Activated CD4-positive, alpha-beta memory T cell treated with anti-CD3 and anti-CD28 coated beads, Interleukin-2, amount 10 ng/mL, durations not matched to agents 7 days and 5 days (primary cell): ENCODE measurements at places on chromosomes 12 and 14.

DNA sequence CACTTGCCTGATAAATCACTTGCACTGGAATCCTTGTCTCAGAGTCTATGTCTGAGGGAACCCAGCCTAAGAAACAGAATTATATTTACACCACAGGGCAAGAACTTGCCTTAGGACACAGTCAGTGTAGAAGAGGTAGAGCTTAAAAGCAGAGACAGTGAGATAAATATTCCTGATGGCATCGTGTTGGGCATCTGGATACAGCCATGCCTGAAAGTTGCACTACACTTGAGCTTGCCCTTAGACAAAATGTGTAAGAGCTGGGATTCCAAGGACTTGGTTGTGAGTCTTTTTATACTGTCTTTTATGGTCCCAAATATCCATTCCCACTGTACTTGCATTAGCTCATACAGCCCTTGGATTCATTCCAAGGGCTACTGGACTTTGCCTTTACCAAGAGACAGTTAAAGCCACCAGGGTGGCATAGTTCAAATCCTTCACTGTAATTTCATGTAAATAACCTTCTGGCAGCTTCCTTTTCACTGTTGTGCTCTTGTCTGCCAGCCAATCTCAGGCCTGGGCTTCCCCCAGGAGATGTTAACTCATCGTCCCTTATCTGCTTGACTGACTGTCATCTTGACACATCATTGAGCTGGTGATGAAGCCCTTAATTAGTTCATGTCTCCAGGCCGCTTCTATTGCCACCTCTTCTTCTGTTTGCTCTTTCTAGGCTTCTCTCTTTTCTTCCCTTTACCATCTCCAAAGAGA, 577.9 kb upstream of the TBX3 start:
- no peaks in the 10 kb centered on the region for H3K27me3 ChIP-seq
- no peak overlapping the region for H3K4me3 ChIP-seq
- H3K27ac ChIP-seq = no peak overlapping the region
- DNase-seq = no peak

DNA sequence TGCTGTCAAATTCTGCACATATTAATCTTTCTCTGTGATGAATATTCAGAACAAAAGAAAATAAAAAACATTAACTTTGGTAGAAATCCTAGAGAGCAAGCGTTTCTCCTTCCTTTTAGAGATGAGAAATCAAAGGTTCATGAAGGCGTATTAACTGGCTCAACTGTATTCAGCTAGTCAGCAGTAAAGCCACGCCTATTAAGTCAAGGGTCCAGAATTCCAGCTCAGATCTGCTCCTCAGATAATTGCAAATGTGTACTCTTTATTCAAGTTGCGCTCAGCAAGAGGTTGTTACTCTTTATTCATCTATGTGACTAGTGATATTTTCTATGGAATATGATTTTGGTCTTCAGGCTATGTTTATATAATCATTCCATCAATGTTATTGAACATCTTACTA, 13.1 kb upstream of the POC1B start:
- H3K4me1 ChIP-seq = peaks cover 9% of the 10 kb centered on the region
- no peak overlapping the region for H3K4me3 ChIP-seq

DNA sequence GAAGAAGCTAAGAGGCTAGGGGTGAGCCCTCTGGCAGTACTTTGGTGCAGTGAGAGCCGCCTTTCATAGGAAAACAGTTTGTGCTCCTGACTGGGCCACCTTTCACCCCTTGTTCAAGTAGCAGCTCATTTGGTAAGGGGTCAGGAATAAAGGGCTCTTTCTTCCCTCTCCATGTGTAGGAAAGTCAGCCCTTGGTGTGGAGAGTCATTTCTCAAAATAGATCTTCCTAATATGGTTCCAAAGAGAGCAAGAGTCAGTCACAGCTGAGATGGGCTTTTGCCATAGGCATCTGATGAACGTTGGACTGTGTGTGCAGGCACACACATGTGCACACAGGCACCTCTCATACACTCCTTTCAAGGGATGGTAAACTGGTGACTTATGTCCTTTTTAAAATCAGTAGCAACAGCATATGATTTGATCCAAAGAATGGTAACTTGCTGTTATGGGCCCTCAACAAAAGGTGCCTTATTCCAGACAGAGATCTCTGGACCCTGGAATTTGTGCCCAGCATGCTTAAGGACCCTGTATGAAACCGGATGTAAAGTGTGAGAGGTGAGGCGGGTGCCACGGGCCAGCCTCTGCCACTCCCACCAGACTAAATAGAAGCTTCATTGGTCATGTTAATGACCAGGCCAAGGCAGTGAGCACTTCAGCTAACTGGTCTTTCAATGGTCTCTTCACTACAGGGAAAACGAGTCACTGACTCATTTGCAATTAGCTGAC, 16.7 kb upstream of the RIC8B start:
- peaks cover 28% of the 10 kb centered on the region for H3K4me1 ChIP-seq
- no peak overlapping the region for H3K4me3 ChIP-seq
- DNase-seq = no peak
- peaks cover 1% of the 10 kb centered on the region for H3K36me3 ChIP-seq

- no peak for DNase-seq
- H3K27me3 ChIP-seq = peaks cover 15% of the 10 kb centered on the region
- H3K4me1 ChIP-seq = no peaks in the 10 kb centered on the region
- H3K4me3 ChIP-seq = no peak overlapping the region
- no peaks in the 10 kb centered on the region for H3K36me3 ChIP-seq
- H3K27ac ChIP-seq = no peak overlapping the region
Measured at GRCh38 chr12:10392394-10392930, 2.6 kb upstream of the KLRK1 start.

DNA sequence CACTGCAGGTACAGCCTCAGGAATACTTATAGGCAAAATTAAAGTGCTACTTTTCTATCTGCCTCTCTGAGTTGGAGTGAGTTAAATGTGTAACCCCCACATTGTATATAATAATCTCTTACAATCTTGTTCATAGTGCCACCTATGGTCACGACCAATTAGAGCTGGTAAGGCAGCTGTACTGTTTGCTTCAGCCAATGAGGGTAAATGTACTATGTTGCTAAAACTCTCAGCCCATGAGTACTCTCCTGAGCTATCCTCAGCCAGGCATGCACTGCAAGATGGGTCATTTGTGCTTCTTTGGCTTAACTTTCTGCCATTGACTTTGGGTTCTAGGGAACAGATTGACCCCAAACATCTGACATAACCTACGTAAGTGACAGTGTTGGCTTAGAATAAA, 15.0 kb upstream of the MDM2 start:
- H3K36me3 ChIP-seq = no peaks in the 10 kb centered on the region
- no peak overlapping the region for H3K4me3 ChIP-seq
- no peaks in the 10 kb centered on the region for H3K27me3 ChIP-seq
- peaks cover 3% of the 10 kb centered on the region for H3K4me1 ChIP-seq
